ENCODE measurements at places on chromosomes 6 and 20. TPM values are rescaled to one million over a fixed set of nuclear protein-coding genes. Genes with fewer than 3 reads are reported as not detected.
A peak's percentile ranks its signal among the peaks of the same experiment; 100 is the strongest.

CLDN20 gene
- total RNA-seq = 0.54 TPM

OR2B6 gene
- not detected for total RNA-seq

MCM3 gene
- total RNA-seq = 313 TPM

ULBP1 gene
- total RNA-seq = 1.6 TPM

CLIC5 gene
- total RNA-seq = not detected

RIPPLY2 gene
- 5.4 TPM for total RNA-seq

- peak; percentile 67 for DNase-seq
These were observed 16.6 kb downstream of the SLC22A1 start for GRCh38 chr6:160137989-160138835.

TXLNB gene
- not detected for total RNA-seq

- peak; percentile 60 for DNase-seq
These were observed 628 bp downstream of the RBM24 start for GRCh38 chr6:17281497-17282481.

- no peak for DNase-seq
These were observed 593.9 kb upstream of the BTBD3 start for GRCh38 chr20:11323816-11324215.

ADAM33 gene
- total RNA-seq = not detected

- no peak for DNase-seq
These were observed 132.1 kb upstream of the SALL4 start for GRCh38 chr20:51934301-51935002.

TMX4 gene
- total RNA-seq = 10.2 TPM

GRCh38 chr6:16352821-16353438, 114.5 kb downstream of the GMPR start:
- no peak for DNase-seq

- no peak for DNase-seq
These were observed 65.5 kb downstream of the GMDS start for GRCh38 chr6:2179950-2180349.

DNA sequence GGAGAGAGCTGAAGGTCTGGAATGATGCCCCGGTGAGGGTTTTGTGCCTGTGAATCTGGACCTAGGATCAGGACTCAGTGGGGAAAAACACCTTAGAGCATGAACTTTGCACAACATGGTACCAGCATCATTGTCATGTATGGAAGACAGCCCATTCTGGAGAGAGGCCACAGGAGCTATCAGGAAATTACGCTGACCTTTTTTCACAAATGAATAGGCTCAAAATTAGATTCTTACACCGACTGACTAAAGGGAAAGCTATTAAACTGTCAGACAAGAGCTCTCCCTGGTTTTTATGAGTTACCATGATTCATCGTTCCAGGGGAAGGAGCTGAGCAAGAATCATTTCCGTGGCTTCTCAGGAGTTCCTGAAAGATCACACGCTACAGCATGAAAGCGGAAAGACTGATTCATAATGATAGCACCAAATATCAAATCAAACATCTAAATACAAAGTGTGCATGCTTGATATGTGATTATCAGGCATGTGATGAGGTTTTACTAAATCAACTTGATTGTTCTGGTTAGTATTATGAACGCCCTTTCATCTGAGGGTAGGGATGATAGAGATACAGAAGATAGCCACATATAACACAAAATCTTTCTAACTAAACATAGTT, 224.9 kb upstream of the SMLR1 start:
- DNase-seq = no peak

DNA sequence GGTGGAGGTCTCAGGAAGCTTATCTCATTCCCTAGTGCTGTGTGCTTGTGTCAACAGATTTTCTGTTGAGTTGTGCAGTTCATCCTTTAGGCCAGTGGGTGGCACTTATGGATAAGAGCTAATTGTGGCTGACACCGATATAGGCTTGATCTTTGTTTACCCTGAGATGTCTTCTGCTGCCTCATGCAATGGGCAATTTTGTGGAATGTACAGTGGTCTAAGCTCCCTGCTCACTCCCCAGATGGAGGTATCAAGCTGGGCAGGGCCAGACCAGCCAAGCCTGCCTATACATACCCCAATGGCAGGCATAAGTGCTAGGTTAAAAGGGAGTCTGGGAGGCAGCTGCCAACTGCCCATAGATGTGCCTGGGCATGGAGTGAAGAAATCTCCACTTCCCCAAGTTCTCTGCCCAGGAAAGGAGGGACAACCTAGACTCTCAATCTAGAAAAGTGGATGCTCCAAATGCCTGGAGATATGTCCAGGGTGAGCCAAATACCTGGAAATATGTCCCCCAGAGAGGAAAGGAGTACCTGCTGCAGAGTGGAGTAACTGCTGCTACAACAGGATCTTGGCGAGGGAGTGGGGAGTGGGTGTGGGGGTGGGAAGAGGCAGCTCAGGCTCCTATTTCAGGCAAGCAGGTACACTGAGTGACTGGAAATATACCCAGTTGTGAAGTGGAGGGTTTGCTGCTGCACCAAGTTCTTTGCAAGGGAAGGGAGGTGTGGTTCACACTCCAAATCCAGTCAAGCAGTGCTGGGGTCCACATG, 53.2 kb upstream of the ARG1 start:
- DNase-seq = peak; percentile 17

- peak; percentile 22 for DNase-seq
These were observed 1295.6 kb upstream of the CITED2 start for GRCh38 chr6:140670021-140670420.

- DNase-seq = peak; percentile 4
These were observed 287.6 kb downstream of the PHF3 start for GRCh38 chr6:63923139-63923739.

GRCh38 chr6:107537559-107537958, 47.6 kb downstream of the SOBP start:
- DNase-seq = no peak

DNA sequence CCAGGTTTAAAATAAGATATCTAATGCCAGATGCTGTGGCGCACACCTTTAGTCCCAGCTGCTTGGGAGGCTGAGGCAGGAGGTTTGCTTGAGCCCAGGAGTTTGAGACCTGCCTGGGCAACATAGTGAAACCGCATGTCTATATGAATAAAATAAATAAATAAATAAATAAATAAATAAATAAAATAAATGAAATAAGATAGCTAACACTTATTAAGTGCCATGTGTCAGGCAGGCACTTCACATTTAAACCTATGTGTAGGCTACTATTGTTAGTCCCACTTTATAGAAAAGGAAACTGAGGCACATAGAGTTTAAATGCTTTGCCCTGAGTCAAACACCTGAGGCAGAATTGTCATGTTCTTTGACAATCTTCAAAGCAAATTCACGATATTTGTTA, 32.9 kb upstream of the RREB1 start:
- DNase-seq = no peak

DNA sequence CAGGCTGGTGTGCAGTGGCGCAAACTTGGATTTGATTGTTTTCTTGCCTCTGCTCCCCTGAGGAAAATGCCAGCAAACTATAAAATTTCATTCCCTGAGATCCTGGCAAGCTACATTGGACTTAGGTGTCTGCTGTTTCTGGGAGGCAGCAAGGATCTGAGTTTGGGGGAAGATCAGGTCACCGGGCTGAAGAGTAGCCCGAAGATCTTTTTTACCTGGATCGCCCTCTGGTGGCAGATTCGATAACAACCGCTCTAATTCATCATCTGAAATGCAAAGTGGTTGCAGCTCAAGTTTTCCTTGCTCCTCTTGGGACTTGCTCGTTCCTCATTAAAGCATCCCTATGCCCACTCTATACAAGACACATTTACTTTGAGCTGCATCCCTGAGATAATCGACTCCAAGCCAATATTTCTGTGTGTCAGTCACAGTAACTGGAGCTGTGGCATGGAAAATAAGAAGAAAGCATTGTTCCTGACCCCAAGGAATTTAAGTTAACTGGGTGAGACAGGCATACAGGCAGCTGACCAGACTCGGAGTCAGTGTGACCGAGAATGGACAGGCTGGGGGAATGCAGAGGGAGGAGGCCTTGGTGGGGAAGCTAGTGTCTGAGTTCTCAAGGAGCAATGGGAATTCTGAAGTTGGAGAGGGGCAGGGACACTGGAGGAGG, 131.8 kb upstream of the PROKR2 start:
- no peak for DNase-seq

- no peak for DNase-seq
These were observed 74.9 kb upstream of the ZNFX1 start for GRCh38 chr20:49352751-49353150.

DNA sequence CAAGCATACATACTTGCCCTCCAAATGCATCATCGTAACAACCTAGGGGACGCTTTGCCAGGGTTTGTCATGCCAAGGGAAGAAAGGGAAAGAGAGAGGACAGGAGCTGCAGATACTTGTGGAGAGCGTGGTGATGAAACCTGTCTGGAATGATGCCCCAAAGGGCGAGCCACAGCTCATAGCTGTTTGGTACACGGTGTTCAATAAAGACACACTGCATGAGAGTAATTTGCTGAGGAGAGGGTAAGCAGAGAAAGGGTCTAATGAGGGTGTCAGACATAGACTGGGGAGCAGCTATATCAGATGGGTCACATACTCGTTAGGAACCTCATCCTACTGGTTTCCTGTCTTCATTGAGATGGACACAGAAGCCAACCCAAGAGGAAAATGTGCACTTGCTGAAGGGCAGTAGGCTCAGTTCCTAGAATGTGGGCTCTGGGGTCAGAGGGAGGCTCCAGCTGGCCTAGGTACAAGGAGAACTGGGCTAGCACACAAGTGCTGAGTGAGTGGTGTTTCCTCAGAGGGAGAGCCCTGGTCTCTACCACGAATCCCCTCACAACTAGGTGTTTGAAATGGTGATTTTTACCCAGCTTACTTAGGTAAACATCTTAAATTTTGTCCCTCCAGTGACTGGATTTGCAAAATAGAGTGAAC, 5.2 kb upstream of the FOXO3 start:
- DNase-seq = no peak

DNA sequence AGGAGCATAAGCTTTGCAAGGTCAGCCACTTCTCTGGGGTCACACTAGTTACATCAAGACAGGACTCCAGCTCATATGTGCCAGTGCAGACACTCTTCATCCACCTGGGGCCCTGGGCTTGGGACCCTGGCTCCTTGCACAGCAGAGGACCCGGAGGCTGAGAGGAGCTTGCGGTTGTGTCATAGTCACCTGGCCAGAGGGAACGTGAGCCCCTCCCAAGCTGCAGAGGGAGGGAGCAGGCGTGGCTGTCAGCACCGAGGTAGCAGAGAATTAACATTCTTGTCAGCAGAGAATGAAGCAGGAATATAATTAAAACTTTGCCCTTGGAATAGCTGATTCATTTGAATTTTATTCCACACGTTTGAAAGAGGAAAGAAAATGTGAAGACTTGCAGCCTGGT, 36.8 kb downstream of the BCAS4 start:
- DNase-seq = no peak

SLCO4A1 gene
- 16.3 TPM for total RNA-seq

- no peak for DNase-seq
These were observed 179.9 kb downstream of the CDC5L start for GRCh38 chr6:44567406-44567805.

BPIFB1 gene
- not detected for total RNA-seq

CAGE1 gene
- total RNA-seq = 0.11 TPM

GLP1R gene
- not detected for total RNA-seq

- no peak for DNase-seq
These were observed 70.5 kb downstream of the MOXD1 start for GRCh38 chr6:132330759-132331158.

KIF25 gene
- not detected for total RNA-seq

GRCh38 chr6:43842231-43842794, 72.3 kb downstream of the VEGFA start:
- DNase-seq = peak; percentile 54

DNA sequence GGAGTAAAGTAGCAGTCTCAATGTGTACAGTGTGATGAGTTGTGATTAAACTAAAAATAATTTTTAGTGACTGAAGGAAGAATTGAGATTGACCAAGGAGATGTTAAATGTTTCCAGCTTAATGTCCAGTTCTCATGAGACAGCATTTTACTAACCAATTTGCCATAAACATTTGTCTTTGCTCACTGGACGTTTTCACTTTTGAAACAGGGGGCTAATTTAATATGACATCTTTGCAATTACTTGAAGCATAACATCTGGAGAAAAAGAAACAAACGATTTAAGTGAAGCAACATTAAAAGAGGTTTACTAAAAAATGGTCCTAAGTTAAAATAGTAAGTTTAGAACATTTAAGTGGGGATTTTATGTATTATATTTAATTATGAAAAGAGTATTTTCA, 443.8 kb downstream of the BCKDHB start:
- no peak for DNase-seq

DNA sequence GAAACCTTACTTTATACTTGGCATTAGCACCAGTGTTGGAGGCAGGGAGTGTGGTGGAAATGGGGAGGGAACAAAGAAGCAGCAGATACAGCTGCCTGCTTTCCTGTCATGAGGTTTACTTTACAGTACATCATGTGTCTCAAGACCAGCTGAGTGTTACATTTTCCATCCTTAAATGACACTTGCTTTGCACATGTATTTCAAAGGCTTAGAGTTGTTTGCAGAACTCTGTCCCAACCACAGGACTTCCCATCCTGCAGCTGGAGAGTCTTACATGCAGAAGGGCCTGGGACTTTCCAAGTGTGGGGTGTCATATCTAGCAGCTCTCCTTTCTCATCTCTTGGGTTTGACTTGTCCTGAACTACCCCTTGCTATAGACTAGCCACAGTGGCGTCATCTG, 395.9 kb downstream of the DHX35 start:
- no peak for DNase-seq

DNA sequence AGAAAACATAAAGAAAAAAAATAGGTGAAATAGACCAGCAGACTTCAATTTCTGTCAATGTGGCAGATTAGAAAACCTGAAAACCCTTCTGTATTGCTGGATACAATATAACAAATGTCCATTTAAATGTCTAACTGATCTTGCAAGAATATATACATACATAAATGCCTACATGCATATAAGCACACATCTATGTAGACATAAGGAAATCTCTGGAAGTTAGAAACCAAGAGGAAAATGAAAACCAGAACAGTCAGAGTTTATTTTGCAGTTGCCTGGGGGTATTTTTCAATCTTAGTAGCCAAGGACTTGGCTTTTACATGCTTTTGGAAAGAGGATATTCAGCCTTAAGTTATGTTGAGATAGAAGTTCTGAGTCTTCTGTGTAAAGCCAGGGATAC, 184.0 kb downstream of the RPS12 start:
- DNase-seq = no peak

MYO6 gene
- total RNA-seq = 7.0 TPM

DNA sequence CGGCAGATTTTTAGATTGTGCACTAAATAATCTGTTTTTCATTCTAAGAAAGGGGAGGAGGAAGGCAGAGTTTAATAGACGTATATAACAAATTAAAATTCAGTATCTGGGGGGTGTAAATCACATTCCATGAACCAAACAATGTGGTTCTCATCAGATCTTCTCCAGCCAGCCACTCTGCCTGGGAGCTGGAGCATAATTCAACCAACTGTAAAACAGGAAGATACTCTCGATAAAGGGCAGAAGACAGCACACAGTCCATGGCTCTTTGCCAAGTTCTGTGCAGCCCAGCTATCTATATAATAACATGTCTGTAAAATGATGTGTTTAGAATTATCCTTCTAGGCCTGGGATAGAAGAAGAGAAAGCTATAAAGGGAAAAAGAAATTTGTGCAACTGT, 289.9 kb upstream of the ZFP64 start:
- DNase-seq = no peak
